ENCODE measurements at places on chromosomes 3 and 15.

GRCh38 chr3:51384055-51384725, 901 bp upstream of the MANF start:
- DNase-seq, result no peak

GRCh38 chr15:71674354-71674753, 136.0 kb upstream of the NR2E3 start:
- DNase-seq, result no peak

DNA sequence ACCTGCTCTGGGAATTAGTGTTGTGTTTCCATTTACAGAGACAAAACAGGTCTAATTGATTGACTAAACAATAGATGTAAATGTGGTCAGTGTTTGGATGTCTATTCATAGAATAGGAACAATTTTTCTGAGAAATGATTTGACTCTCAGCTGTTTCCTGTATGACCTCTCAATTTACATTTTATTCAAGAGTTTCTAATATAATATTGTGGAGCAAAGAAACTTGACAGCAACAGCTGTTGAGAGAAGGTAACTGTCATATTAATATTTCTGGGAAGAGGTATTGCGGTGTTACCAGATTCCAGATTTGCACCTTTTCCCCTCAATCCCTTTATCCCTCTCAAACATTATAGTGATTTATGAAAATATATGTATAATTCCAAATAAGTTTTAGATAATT, 3.7 kb upstream of the NR1I2 start:
- DNase-seq, result no peak

DNA sequence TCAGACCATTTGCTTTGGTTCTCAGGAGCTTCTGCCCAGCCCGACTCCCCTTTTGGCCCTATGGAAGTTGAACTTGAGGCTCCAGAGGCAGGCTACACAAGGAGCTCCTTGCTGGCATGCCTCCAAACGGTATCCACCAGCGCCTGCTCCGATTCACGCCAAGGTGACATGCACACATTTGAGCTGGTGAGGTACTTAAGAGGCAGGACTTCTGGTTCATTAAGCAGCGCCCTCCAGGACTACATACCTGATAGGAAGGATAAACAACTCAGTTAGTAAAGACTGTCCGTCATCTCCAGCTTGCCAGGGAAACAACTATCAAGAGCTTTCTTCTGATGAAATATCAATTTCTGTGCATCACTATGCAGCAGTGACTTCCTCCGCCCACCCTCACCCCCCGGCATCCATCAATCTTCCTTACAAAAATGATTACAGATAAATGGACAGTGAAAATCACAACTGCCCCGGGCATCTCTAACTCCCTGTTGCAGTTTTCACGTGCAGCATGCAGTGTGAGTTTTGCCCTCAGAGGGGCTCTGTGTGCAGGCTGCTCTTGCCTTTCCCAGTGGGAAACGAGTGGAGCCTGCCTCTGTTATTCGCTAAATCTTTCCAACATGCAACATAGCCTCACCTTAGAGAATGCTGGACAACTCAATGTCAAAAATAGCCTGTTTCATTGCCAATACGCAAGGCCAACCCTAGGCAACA, 122.9 kb downstream of the ARRDC4 start:
- DNase-seq, result no peak

GRCh38 chr3:65425880-65426279, 612.8 kb downstream of the MAGI1 start:
- DNase-seq, result no peak

Data from activated CD4-positive, alpha-beta T cell treated with anti-CD3 and anti-CD28 coated beads, Interleukin-2, amount 50 U/mL, for 24 hours (primary cell).